BE2C (cell line): ENCODE measurements at places on chromosomes 16 and 17.
A peak's percentile ranks its signal among the peaks of the same experiment; 100 is the strongest.

DNA sequence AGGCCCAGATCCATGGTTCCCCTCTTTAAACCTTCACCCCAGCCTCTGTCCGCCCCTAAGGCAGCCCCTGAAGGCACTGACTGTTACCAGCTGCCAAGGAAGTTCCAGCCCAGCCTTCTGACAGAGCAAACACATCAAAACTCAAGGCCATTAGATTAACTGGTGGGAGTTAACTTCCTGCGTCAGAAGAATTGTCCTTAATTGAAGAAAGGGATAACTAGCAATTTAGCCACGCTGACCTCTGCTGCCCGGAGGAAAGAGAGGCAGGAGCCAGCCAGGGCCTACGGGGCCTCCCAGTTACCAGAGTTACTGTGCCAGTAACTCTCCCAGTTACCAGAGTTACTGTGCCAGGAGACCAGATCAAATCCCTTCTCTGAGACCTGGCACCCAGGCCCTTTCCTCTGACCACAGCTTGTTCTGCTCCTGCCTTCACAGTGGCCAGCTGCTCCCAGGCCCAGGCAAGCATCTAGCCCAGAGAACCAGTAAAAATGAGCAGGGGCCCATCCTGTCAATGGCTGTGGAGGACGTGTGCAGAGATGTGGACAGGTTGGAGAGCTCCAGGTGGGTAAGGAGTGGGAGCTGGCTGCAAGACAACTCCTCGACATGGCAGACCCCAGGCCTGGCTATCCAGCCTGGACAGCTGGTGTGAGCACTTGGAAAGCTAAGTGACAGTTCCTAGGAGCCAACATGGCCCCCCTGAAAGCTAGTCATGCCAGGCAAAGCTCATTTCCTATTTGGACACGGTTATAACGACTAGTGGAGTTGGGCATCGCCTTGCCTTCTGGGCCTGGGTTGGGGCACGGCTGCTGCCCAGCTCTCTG is 2.8 kb upstream of the PITPNM3 start:
- no peak for DNase-seq

DNA sequence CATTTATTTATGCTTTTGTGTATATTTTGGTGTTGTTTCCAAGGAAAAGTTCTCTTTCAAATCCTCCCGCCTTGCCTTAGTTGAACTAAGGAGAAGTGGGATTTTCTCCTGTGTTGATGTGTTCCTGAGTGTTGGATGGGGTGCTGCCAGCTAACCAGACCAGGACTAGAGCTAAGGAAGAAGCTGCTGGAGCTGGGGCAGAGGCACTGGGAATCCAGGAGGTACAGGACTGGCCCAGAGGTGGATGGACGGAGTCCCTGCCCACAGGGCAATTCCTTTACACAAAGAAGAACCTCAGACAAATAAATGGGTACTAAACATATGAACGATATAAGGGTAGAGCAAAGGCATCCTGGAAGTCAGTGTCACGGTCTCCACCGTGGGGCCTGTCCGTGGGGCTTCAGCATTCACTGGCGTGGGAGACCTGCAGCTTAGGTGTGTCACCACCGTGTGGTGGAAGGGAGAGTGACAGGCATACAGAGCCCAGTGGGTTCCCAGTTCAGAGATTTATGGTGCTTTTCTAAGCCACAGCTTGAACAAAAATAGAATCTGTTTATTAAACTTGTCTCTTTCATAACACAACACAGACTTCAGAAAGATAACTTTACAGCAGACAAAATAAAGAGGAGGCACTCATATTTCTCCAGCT is 270.7 kb downstream of the NTN1 start:
- peak; percentile 4 for DNase-seq

DNA sequence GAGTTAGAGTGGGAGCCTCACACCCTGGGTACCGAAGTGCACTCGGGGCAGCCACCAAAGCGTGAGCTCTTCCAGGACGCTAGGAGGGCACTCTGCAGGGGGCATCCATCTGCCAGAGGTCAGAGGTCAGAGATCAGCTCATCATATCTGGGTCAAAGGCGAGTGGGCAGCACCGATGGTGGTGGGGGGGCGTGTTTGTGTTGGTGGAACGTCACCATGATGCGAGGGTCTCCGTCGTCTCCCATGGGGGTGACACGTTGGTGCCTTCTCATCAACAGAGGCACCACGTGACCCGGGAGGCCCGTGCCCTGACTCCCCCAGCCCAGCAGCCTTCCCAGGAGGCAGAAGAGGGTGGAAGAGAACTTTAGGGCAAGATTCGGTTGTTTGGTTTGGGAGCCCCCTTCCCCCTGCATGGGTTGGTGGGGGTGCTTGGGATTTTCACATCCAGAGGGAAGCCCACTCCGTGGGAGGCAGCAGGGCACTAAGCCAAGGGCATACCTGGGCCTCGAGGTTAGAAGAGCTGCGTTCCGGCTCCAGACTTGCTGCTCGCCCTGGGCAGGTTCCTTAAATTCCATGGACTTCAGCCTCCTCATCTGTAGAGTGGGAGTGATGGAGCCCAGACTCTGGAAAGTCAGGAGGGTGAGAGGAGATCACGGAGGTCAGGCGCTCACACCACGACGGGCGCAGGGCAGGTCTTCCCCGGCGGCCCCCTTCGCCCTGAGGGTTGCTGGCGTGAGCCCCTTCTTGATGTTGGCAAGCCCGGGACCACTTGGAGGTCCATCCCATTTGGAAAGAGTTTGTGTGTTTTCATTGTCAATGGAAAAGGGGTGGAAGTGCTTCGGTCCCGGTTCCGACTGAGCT is 14.0 kb downstream of the CRISPLD2 start:
- no peak for DNase-seq

GRCh38 chr16:70725912-70726828 is 40.3 kb upstream of the MTSS2 start:
- peak; percentile 48 for DNase-seq

DNA sequence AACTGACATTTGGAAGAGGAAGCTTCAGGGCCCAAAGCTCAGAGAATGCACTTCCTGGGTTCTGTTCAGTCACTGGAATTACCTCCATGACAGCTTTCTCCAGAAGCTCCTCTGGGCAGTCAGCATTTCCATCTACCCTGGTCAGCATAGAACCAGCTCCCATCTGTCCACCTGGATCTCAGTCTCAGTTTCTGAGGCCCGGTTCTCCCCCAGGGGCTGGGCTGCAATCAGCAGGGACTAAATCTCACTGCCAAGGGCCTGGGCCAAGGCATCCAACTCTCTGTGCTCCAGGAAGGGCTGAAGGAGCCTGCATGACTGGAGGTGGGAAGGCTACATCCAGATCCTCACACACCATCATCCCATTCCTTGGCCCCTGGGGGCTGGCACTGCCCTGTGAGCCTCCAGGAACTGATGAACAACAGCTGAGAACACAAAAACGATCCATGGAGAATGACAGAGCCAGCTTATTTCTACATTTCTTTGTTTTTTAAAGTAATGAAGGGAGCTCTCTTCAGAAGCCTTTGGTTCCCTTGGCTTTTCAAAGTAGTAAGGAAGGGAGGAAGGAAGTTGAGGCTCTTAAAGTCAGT is 66.3 kb upstream of the MRTFB start:
- no peak for DNase-seq

DNA sequence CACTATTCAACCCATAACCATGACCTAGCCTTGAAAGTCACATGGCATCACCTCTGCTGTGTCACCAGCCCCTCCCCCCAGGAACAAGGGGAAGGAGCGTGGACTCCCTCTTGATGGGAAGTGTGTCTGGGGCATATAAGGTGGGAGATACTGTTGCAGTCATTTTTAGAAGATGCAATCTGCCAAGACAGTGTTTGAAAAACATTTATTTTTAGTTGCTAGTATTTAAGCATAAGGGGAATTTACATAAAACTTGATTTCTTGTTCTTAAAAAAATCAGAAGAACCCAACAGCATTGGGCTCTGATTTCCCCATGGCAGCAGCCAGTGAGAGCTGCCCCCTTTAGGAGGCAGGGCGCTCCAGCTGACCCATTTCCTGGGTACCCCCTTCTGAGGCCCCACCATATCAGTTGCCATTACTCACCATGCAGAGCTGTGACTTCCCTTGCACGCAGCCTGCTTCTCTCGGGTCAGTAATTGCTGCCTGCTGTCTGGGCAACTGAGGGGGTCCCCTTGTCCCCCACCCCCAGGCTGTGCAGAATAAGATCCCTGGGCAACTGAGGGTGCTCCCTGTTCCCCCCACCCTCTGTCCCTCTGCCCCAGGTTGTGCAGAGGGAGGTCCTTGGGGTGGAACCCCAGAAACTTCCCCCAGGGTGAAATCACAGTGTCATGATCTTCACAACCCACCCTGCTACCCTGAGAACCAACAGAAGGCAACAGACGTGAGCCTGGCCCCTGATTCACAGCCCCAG is 11.8 kb upstream of the CDC42EP4 start:
- no peak for DNase-seq

- DNase-seq: no peak
These were observed 8.1 kb upstream of the NAGLU start for GRCh38 chr17:42527932-42528331.

DNA sequence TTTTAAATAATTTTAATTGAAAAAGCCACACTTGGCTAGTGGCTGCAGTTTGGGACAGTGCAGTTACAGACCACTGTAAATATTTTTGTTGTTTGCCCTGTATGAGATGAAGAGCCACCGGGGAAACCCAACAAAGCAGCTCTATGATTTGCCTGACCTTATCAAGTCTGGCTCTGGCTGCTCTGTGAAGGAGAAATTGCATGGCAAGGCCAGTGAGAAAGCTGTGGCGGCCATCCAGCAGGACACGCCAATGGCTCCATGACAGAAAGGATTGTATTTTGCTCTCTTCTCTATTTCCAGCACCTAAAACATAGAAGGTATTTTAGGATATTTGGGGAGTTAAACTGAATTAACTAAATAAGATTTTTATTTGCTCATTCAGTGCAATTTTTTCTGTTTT is 330.0 kb upstream of the DYNLRB2 start:
- DNase-seq: no peak

DNA sequence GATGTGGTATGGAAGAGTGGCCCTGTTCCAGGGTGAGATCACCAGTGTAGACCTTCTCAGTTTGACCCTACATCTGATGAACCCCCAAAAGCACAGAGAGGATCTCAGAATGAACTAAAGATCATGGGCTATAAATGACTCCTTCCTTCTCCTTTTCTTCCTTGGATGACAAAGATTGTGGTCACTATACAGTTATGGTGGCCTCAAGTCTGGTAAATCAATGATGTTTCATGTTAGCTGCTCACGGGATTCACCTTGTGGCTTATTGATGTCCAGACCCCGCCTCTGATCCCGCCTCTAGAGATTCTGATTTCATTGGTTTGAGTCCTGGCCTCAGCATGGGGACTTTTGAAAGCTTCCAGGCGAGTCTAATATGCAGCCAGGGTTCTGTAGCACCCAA is 112.2 kb downstream of the PITPNC1 start:
- no peak for DNase-seq

- DNase-seq: no peak
These were observed 26.7 kb downstream of the PLD6 start for GRCh38 chr17:17179371-17179827.

- DNase-seq: no peak
These were observed 38.1 kb upstream of the VPS4A start for GRCh38 chr16:69273009-69273408.

DNA sequence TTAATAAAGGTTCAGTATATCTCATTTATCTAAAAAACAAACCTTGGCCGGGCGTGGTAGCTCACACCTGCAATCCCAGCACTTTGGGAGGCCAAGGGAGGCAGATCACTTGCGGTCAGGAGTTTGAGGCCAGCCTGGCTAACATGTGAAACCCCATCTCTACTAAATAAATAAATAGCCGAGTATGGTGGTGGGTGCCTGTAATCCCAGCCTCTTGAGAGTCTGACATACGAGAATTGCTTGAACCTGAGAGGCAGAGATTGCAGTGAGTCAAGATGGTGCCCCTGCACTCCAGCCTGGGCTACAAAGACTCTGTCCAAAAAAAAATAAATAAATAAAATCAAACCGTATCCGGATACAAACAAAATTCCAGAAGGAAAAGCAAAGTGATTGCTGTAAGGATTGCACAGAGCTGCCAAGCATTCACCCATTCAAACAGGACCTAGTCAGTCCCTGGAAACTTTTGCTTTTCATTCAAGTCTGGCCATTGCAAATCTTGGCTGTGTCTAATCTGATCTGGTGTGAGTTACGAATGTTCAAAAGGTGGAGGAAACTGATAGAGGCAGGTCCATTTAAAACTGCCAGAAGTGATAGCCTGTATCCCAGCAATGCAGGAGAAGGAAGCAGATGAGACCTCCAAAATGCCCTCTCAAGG is 102.5 kb upstream of the CLEC3A start:
- DNase-seq: no peak

DNA sequence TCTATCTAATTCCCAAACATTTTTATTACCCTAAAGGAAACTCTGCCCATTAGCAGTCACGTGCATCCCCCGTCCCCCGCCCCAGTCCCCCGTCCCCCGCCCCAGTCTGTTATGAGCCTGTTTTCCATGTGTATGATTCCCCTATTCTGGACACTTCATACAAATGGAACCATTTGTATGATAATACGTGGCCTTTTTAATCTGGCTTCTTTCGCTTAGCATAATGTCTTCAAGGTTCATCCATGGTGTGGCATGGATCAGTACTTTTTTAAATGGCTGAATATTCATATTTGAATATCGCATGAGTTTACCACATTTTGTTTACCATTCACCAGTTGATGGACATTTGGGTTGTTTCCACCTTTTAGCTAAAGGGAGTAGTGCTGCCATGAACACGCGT is 49.5 kb downstream of the DNAH2 start:
- DNase-seq: no peak

DNA sequence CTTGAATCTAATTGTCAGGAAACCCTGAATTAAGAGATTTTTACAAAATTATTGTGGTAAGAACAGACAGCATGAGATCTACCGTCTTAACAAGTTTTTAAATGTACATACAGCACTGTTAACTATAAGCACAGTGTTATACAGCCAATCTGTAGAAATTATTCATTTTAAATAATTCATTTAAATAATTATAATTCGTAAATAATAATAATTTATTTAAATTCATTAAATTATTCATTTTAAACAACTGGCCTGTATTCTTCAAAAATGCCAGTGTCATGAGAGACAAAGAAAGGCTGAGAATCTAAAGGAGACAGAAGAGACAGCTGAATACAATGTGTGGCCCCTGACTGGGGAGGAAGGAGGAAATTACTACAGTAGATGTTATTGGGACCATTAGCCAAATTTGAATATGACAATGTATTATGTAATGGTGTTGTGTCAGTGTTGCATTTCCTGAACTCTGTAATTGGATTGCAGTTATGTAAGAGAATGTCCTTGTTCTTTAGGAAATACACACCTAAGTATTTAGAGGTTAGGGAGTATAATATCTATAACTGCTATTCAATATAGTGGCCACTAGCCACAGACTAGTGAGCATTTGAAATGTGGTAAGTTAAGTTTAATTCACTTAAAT is 2.3 kb downstream of the RSAD1 start:
- no peak for DNase-seq

GRCh38 chr17:75295201-75296158 is 6.2 kb upstream of the SLC25A19 start:
- DNase-seq: no peak

GRCh38 chr16:65124596-65124995 is 2.7 kb upstream of the CDH11 start:
- no peak for DNase-seq

DNA sequence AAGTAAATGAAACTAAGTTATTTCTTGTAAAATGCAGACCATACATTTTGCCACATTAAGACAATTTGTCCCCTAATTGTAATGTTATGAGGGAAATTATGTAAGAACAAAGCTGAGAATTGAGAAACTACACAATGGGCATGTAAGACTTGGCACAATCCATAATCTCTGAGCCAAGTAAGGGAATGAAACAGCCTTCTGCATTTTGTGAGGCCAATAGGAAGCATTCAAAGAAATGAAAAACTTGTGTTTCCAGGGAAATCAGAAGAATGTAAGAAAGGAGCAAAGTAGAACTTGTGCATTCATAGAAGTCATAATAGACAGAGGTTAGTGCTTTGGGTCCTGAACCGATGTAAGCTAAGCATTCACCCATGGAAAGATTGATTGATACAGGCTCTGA is 1.8 kb downstream of the KRTAP9-4 start:
- no peak for DNase-seq

- DNase-seq: no peak
These were observed 25.7 kb downstream of the MAPT start for GRCh38 chr17:45920083-45920482.
